ENCODE measurements at places on chromosomes 7 and 10.
A peak's percentile ranks its signal among the peaks of the same experiment; 100 is the strongest.

GRCh38 chr7:151839451-151839921 is 37.4 kb downstream of the PRKAG2 start:
- no peak for DNase-seq

DNA sequence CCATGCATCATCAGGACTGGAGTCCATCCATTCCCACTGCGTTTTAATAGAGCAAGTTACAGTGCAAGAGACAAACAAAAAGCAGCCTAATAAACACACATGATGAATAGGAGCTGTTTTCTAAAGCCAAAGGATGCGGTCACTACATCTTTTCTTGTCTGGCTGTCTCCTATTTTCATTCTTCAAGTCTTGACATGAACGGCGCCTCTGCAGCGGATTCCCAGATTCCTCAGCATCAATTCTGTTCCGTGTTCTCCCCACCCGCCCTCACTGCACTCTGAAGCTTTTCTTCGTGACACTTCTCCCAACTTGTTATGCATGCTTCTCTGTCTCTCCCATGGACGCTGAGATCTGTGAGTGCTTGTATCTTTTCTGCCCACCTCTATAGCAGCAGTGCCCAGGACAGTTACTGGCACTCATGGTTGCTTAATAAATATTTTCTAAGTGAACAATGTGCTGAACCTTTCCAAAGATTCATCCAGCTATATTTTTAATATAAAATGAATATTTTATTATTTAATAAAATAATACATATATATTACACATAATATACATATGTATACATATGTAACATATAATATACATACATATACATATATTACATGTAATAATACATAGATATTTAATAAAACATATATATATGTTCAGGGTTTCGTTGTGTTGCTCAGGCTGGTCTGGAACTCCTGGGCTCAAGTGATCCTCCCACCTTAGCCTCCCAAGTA is 242.9 kb downstream of the ABCA13 start:
- no peak for DNase-seq

GRCh38 chr10:102868911-102869257 is 386 bp upstream of the AS3MT start:
- no peak for DNase-seq

DNA sequence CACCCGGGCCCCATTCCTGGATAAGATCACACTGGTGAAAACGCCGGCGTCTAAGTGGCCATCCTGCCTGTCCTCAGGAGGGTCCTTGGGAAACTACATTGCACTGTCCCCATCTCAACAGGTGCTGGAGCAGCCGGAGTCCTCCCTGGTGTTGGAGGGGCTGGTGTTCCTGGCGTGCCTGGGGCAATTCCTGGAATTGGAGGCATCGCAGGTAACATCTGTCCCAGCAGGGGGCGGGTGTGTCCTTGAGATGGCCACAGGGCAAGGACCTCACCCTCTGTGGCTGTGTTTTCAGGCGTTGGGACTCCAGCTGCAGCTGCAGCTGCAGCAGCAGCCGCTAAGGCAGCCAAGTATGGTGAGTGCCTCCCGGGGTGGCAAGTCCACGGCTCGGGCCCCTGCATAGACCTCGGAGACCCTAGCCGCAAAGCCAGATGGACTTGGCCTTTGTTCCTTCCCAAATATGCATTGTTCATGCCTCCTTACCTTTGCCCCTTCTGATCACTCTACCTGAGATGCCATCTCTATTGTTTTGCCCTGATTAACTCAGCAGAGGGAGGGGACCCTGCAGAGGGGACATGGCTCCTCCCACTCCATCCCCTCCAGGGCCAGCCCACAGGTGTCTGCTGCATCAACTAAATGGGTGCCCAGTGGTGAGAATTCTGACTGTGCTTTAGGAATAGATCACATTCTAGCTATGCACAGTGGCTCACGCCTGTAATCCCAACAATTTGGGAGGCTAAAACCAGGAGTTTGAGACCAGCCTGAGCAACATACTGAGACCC is 23.8 kb downstream of the ELN start:
- DNase-seq = peak; percentile 66

DNA sequence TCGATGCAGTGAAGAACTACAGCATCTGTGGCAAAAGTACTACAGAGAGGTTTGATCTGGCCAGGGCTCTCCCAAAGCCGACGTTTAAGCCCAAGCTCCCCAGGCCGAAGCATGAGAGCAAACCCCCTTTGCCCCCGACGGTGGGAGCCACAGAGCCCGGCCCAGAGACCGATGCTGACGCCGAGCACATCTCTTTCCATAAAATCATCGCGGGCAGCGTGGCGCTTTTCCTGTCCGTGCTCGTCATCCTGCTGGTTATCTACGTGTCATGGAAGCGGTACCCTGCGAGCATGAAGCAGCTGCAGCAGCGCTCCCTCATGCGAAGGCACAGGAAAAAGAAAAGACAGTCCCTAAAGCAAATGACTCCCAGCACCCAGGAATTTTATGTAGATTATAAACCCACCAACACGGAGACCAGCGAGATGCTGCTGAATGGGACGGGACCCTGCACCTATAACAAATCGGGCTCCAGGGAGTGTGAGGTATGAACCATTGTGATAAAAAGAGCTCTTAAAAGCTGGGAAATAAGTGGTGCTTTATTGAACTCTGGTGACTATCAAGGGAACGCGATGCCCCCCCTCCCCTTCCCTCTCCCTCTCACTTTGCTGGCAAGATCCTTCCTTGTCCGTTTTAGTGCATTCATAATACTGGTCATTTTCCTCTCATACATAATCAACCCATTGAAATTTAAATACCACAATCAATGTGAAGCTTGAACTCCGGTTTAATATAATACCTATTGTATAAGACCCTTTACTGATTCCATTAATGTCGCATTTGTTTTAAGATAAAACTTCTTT is 2.3 kb downstream of the LRRTM3 start:
- DNase-seq = peak; percentile 45

- DNase-seq = no peak
Observed at GRCh38 chr10:17841050-17841449, 31.9 kb downstream of the MRC1 start.

GRCh38 chr10:124724279-124725027 is 19.7 kb downstream of the FAM53B start:
- no peak for DNase-seq

DNA sequence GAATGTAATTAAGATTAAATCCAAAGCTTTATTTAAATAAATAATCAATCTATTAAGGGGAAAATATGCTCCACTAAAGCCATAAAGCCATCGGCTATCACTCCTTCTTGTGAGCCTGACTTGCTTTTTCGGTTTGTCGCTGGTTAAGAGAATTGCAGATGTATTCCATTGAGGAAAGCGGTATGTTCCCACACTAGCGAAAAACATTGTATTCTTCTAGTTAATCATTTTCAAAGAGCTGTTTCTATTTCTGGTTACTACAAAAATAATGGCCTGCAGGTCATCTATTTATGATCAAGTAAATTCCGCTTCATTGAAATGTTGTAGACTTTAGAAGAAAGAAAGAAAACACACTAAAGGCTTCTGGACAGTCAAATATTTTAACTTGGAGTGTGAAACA is 173.4 kb downstream of the CACNB2 start:
- DNase-seq = no peak

DNA sequence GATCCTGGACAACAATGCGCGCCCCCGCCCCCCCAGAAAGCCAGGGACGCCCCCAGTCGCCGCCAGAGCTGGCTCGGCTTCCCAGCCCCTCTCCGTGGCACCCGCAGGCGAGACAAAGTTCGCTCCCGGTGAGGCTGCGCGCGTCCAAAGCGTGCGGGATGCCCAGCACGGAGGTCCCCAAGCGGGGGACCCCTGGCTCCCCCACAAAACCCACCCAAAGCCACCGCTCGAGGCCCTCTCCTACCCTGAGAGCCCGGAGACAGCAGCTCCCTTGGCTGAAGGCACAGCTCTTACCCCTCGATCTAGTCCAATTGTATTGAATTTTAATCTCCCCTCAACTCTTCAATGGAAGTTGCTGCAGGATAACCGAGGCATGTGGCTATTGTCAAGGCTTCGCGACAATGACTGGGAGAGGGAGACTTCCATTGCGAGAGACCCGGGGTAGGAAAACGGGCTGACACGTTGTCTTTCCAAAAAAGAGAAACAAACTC is 305.3 kb downstream of the PRPF18 start:
- peak; percentile 72 for DNase-seq

- no peak for DNase-seq
Observed at GRCh38 chr7:30424506-30424905, 54.1 kb downstream of the NOD1 start.

GRCh38 chr10:49161411-49161997 is 26.7 kb downstream of the TMEM273 start:
- DNase-seq = peak; percentile 49

DNA sequence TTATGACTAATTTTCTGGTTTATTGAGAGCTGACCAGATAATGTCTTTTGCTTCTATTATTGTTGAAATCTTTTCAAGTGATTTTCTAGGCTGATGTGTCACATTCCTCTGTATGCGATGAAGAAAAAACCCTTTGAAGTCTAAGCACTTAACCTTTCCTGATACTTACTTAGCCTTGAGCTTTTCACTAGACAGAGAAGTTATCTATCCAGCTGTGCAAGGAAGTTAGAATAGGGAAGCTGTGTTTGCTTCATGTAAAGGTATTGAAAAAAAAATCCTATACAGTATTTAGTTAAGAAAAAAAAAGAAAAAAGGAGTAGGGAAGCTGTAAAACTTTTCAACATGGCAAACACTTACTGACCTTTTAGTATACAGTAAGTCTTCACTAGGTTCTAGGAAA is 117.6 kb upstream of the DNAJB12 start:
- no peak for DNase-seq

DNA sequence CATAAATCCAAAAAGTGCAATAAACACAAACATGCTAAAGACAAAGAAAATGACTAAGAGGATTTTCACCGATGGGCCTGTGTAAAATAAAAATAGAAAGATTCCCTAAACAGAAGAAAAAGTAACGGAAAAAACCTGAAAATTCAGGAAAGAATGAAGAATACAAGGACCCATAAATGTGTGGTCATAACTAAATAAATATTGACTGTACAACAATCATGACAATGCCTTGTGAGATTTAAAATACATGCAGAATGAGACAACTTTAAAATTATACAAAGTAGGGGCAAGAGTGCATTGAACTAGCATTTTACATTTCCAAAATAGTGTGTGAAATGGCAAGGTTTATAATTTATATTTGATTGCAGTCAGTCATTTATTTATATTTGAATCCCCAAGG is 409.1 kb upstream of the ANKRD30A start:
- DNase-seq = no peak

DNA sequence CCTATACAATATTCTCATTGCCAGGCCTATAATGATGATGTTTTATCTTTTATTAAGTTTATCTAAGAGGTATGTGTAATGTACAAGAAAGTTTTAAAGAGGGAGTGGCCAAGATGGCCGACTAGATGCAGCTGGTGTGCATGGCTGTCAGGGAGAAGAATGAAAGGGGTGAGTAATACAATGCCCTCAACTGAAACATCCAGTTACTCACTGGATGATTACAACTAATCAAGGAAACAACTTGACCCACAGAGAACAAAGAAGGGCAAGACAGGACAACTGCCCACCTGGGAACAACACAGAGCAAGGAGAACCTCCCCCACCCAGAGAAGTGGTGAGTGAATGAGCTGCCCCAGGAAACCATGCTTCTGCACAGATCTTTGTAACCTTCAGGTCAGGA is 880.0 kb upstream of the LRRTM3 start:
- no peak for DNase-seq

GRCh38 chr7:80999100-80999499 is 80.2 kb upstream of the SEMA3C start:
- no peak for DNase-seq

GRCh38 chr10:61492364-61492995 is 39.3 kb upstream of the TMEM26 start:
- no peak for DNase-seq

DNA sequence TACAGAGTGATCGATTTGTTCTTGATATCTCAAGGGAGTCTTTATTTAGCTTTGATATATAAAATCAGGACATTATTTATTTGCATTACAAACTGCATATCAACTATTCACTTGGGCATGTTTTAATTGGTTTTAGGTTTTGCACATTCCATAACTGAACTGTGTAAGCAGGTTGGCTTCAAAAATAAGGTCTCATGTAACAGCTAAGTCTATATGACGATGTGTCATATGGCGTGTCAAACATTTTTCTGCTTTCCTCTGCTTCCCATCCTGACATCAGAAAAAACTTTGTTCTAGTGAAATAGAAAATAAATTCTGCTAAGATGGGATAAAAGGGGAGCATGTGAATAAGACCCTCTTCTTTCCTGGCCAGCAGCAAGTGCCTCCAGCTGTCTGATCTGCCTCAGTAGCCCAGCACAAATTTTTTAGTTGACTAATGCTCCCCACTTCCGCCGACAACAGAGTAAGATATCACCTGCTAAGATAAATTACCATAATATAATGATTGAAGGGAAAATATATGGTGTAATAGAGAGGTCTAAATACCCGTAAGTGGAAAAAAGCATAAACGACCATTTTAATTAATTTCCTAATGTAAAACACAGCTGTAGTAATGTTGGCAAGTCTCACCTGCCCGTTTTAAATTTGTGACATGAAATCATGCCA is 180.5 kb downstream of the TAX1BP1 start:
- DNase-seq = no peak

DNA sequence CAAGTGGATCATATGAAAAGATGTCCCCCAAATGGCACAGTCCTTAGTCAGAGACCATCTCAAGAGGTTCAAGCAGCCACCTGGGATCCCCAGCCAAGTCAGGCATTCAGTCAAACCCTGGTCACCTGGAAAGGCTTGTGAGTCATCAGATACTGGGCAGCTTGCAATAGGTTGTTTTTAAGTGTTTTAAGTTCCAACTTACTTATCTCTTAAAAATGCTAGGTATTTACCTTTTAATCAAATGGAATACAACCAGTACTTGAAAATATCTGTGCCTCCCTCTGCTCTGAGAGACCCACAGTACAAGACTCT is 262.2 kb downstream of the WDR11 start:
- no peak for DNase-seq

- DNase-seq = no peak
Observed at GRCh38 chr7:88347517-88347916, 40.8 kb upstream of the STEAP4 start.

GRCh38 chr10:29050081-29050480 is 238.8 kb upstream of the LYZL1 start:
- DNase-seq = no peak

DNA sequence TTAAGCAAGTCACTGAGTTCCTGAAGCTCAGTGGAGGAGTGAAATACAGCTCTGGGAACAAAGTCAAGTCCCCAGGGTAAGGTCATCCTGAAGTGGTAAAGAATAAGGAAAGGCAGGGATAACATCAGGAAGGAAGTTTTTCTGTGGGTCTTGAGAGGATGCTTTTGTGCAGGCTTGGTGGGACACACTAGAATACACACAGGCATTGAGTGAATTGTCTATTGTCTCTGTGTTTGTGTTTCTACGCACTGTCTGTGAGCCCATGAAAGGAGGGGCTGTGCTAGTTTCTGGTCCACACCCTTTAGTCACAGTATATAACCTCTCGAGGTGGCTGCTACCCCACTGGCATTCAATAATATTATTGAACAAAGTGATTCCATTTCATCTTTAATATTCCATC is 95.8 kb upstream of the ABCB5 start:
- no peak for DNase-seq
